ENCODE measurements at places on chromosomes 12 and 14. TPM values are rescaled to one million over a fixed set of nuclear protein-coding genes. Genes with fewer than 3 reads are reported as not detected.

Gene TMEM52B
- total RNA-seq: not detected

GRCh38 chr14:81429028-81429427, 28.9 kb upstream of the STON2 start:
- H3K27ac ChIP-seq: no peak overlapping the region
- peaks cover 53% of the 10 kb centered on the region for H3K27me3 ChIP-seq
- no peak for DNase-seq
- H3K36me3 ChIP-seq: no peaks in the 10 kb centered on the region
- H3K4me1 ChIP-seq: no peaks in the 10 kb centered on the region

GRCh38 chr12:108317308-108318234, 21.5 kb downstream of the CMKLR1 start:
- no peaks in the 10 kb centered on the region for H3K36me3 ChIP-seq
- no peak overlapping the region for H3K27ac ChIP-seq
- H3K4me1 ChIP-seq: no peaks in the 10 kb centered on the region
- DNase-seq: no peak
- no peaks in the 10 kb centered on the region for H3K27me3 ChIP-seq

DNA sequence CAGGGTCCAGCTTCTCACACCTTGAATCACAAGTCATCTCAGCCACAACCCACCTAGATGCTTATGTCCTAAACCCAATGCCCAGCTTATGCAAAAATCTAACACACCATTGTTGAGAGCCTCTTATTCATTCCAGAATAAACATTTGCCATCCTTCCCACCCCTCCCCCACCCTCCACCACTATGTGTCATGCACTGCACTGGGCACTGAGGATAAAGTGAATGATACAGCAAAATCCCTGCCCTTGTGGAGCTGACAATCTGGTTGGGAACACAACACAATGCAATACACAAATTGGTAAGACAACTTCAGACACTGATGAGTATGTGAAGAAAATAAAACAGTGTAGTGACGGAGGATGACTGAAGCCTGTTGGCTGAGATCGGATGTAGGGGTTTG, 1.4 kb upstream of the GLTP start:
- peaks cover 25% of the 10 kb centered on the region for H3K4me1 ChIP-seq
- no peaks in the 10 kb centered on the region for H3K36me3 ChIP-seq
- H3K27me3 ChIP-seq: no peaks in the 10 kb centered on the region
- H3K27ac ChIP-seq: no peak overlapping the region
- H3K4me3 ChIP-seq: no peak overlapping the region

DNA sequence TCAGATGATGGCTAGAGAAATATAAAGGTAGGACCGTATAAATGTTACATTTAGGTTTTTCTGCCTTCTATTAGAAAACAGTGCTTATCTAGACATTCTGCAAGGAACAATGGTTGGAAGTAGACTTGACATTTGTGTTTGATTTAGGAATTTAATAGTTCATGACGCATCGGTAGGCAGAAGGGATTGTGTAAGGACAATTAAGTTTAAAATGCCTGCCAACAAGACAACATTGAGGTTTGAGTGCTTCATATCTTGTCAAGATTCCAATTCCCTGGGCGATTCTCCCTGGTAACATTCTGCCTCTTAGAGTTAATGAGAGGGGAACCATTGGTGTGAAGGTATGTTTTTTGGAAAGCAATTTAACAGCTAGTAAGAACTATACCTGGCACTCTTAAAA, 186.8 kb upstream of the RBM19 start:
- DNase-seq: peak; percentile 89
- no peak overlapping the region for H3K27ac ChIP-seq
- H3K4me1 ChIP-seq: peaks cover 14% of the 10 kb centered on the region

Measured in GM23248 (cell line).